Stimulated activated CD4-positive, alpha-beta T cell treated with anti-CD3 and anti-CD28 coated beads, Interleukin-15, amount 100 ng/mL, for 1 hour (primary cell): ENCODE measurements at places on chromosomes 7 and 10.

GRCh38 chr7:40755438-40755837 is 620.6 kb downstream of the SUGCT start:
- DNase-seq = no peak

DNA sequence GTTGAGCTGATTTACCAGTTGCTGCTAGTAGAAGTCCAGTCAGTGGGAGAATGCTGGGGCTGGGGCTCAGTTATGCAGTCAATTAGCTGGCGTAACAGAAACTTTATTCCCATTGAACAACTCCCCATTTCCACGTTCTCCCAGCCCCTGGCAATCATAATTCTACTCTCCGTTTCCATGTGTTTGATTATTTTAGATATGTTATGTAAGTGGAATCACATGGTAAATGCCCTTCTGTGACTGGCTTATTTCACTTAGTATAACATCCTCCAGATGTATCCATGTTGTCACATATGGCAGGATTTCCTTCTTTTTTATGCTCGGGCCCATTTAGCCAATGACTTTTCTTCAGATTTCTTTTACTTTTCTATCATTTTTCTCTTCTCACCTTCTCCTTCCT is 61.1 kb upstream of the EXOC4 start:
- no peak for DNase-seq

GRCh38 chr10:31090894-31091607 is 59.4 kb upstream of the ZNF438 start:
- DNase-seq = no peak

DNA sequence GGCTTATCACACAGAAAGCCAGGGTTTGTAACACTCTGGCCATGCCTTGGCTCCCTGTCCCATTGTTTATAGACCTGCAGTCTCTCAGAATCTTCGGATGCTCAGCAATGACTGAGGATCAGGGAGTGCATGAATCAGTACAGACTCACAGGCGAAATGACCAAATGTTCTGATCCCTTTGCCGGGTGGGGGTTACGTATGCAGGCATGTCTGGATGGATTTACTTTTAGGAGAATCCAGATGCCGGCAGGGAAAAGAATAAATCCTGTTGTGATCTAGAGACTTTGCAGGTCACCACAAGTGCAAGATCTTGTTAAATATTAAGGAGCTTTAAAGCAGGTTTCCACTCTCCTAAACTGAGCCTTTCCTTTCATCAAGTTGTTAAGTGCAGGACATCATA is 149.5 kb downstream of the SFMBT2 start:
- no peak for DNase-seq

DNA sequence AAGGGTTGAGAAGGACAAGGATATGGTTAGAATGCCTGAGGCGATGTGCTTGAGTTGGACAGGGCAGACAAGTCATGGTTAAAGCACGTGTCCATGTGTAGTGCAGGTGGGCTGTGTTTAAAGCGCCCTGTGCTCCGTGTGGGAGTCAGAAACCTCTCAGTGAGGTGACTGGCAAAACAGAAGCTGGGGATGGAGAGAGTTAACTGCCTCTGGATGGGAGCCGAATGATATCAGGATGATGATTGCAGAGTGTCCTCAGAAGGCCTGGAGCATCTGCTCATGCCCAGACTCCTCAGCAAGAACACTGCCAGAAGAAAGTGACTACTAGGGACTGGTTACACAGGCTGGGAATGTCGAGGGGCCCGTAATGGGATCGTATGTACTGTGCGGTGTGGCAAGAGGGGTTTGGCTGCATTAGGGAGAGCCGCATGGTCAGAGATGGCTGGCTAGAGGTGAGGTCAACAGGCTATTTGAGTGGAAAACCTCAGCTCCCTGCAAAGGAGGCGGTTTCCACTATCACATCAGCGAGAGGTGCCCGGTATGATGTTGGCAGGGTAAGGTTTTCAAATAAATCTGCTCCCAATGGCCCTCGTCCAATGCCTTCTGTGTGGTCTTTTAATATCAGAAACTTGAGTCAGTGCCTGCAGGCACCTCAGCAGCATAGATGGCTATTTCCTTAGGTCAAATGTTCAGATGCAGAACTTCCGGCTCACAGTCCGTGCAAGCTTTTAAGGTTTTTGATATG is 26.1 kb upstream of the MRC1 start:
- DNase-seq = no peak
